Activated gamma-delta T cell treated with Interleukin-2 at 50 U/mL for 16 hours (primary cell): ENCODE measurements at places on chromosomes 11 and 22.

GRCh38 chr11:77560605-77561004, 29.1 kb upstream of the AQP11 start:
- DNase-seq, result no peak

DNA sequence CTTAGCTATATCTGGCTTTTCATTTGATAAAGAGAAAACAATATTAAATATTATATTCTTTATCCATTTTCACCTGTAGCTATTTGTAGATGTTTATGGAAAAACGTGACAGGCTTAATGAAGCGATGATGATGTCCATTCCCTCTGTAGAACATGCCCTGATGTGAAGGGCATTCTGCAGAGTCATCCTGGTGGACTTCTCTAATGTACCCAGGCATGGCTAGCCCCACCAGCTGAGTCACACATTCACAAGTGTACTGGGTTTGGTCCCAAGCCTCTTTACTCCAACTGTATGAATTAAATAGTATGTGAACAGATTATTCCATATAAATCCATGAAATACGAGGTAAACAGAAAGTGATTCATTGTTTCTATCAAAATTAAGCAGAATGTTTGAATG, 139.3 kb downstream of the CADM1 start:
- DNase-seq, result no peak

DNA sequence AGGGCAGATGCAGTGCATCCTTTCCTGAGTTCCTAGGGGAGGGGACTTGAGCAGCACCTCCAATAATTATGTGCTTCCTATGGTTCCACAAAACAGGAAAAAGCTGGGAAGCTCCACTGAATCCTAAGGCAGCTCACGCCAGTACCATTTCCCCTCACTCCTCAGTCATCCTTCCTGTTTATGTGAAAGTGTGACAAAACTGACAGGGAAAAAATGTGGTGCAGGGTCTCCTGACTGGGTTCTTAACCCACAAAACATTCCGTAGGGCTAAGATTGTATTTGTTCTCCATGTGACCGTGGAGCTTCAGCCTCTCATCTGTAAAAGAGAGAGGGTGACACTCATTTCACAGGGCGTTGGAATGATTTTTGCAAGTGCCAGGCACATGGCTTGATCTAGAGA, 12.2 kb upstream of the LYVE1 start:
- DNase-seq, result no peak

DNA sequence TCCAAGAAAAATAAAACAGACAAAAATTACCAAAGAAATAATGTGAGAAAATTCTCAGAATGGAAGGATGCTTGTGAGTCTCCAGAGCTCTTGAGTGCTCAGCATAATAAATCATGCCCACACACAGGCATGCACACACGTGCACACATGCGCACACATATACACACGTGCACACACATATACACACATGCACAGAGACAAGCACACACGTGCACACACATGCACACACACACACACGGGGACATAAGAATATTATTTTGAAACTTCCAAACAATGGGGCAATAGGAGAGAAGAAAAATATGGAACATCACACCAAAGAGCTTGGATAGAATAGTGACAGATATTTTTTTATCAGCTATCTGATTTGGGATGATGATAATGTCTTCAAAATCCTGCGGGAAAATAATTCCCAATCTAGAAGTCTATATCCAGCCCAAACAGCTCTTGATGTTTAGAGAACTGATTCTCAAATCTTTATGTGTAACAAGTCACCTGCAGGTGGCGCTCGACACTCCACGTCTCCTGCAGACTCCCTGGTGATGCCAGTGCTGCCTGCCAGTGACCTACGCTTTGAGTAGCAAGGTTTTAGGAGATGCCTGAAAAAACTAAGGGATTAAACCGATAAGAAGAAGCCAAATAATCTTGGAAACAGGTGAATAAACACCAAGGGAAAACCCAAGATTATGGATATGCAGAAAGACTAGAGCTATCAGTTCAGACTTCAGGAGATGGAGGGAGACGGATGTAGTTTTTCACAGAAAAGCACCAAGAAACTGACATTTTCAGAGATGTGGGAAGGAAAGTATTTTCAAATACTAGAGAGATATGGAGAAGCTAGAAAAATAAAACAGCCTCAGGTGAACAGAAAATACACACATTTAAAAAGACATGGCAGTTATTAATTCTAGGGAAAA, 743.6 kb downstream of the ETS1 start:
- peak; percentile 41 for DNase-seq

DNA sequence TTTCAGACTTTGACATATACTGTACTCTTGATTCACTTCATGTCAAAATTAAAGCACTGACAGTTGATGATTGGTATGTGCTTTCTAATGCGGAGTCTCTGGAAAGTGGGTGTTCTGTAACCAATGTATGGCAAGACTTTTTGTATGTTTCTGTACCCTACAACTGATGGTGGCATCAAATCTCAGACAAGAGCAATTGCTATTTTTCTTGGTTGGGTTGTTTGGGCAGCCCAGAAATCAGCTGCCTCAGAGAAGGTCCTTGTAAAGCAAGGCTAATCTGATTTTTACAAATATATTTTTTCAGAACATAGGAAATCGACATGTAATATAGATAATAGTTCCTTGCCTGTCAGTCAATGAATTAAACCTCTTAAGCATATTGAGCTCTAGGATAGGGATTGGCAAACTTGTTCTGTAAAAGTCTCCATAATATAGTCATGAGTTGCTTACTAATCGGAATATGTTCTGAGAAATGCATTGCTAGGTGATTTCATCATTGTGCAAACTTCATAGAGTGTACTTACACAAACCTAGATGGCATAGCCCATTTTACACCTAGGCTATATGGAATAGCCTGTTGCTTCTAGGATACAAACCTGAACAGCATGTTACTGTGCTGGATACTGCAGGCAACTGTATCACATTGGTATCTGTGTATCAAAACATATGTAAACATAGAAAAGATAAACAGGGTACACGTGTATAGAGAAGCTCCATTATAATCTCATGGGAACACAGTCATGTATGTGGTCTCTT, 10.2 kb upstream of the OOSP4A start:
- no peak for DNase-seq

DNA sequence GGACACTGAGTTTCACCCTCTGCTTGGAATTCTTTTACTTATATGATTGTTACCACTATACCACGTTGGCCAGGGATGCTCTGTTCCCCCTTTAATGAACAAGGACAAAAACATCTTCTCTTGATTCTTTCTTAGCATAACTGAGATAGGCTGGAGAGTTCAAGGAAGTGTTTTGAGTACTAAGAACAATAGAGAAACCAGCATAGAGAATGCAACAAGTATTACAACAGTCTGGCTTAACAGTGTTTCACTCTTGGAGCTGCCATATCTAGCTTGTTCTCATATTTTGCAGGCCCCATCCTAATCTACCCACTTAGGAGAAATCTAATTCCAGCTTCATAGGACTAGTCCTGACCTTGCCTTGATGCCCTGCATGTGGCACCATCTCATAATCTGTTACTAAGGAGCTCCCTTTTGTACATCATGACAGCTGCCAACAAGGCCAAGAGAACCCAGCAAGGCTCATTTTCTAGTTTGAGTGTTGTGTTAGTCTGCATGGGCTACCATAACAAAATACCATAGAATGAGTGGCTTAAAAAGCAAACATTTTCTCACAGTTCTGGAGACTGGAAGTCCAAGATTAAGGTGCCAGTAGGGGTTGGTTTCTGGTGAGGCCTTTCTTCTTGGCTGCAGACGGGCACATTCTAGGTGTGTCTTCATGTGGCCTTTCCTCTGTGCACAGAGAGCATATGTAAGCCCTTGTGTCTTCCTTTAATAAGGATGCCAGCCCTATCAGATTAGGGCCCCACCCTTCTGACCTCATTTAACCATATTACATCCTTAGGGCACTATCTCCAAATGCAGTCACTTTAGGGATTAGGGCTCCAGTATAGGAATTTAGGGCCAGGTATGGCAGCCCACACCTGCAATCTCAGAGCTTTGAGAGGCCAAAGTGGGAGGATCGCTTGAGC, 37.8 kb downstream of the PACS1 start:
- no peak for DNase-seq

DNA sequence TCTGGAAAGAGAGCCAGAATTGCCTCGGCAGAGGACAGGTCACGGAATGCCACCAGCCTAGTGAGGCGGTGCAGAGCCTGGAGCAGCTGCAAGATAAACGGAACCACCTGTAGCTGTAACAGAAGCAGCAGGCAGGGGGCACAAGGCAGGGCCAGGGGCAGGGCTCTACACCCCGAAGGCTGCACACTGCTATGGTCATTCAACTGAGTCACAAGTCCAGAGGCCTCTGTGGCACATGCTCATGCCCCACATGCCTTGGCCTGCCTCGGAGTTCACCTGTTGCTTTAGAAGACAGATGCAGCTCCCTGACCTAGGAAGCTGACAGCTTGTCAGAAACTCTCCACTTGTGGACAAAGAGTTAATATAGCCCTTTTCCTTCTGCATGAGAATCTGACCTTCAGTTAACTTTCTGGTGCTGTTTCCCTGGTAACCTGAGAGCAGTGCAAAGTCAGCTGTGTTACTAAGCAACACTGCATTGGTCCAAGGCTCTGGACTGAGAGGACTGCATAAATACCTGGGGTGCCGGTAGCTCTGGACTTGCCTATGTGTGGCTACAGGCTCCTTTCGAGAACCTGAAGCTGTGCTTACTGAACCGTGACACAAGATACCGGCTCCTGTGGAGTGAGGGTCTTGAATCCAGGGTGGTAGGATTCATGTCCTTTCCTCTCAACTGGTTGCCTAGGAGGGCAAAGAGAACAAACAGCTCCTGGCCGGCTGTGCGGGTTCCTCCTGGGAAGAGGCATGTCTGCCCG, 10.5 kb downstream of the COMMD9 start:
- DNase-seq, result no peak

- no peak for DNase-seq
Measured at GRCh38 chr11:32081129-32081641, 9.7 kb upstream of the RCN1 start.

DNA sequence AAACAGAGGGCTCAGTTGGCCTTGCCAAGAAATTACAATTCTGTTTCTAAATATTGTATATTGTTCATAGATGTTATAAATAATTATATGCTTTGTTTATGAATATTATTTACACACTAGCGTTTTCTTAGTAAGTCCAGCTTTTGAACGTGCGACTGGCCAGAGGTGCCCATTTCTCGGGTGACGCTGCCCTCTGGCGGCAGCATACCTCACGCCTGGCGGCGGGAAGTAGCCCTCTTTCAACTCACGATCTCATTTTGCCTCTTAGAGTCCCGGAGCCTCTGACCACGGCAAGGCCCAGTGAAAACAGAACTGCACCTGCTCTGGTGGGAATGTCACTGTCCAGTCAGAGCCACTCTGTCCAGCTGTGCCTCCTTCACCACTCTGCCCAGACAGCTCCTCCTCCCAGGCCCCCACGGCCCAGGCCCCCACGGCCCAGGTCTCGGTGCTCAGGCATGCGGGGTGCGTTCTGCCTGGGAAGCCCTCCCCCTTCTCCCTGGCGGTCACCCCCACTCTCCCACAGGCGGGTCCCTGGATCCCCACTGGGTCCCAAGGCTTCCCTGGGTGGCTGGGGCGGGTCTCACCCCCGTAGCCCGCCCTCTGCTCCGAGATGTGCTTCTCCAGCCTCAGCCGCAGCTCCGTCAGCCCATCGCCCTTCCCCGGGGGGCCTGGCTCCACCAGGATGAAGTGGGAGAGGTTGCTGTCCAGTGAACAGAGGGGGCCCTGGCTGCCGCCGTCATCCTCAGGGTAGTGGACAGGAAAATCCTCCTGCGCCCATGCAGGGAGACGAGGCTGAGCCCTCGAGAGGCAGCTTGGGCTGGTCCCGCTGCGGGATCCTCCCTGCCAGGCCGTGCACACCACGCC, 19.3 kb downstream of the TSSC4 start:
- peak; percentile 66 for DNase-seq

DNA sequence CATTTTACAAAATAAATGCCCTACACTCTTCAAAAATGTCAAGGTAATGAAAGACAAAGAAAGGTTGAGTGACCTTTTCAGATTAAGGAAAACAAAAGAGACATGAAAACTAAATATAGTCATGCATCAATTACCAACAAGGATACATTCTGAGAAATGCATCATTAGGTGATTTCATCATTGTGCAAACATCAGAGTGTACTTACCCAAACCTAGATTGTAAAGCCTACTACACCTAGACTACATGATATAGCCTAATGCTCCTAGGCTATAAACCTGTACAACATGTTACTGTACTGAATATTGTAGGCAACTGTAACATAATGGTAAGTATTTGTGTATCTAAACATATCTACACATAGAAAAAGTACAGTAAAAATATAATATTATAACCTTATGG, 26.7 kb downstream of the INTS4 start:
- DNase-seq, result no peak

DNA sequence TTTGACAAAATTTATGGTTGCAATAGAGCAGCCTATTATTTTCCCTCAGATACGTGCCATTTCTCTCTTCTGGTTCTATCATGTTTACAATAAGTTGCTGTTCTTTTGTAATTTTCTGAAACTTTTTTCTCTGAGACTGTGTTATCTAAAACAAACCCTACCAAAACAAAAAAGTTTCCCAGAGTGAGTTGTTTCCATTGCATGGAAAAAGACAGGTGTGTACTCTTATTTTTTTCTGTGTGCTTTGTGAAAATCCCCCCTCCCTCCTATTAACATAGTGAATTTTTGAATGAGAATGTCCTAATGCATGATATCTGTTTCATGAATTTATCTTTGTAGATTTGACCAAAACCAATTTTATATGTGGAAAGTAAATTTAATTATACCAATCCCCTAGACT, 137.6 kb downstream of the DDX10 start:
- no peak for DNase-seq

DNA sequence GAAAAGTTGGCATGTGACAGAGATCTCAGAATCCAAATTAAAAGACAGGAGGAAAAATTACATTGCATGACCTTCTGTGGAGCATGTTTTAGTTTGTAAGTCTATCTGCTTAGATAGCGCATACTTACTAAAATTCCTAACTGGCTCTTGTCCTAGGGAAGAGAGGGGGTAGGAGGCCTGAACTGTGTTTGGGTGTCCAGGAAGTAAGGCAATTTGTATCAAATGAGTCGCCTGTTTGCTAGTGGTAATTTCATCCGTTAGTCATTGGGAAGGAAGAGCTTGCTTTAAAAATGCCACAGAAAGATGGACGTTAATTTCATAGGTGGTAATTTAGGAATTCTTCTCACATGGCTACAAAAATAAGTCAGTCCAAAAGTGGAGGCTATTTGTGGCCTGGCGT, 18.5 kb downstream of the GRK3 start:
- DNase-seq, result no peak

- peak; percentile 55 for DNase-seq
Measured at GRCh38 chr22:37472418-37473006, 13.7 kb downstream of the MFNG start.

- DNase-seq, result peak; percentile 32
Measured at GRCh38 chr11:45847911-45848316, 639 bp downstream of the CRY2 start.

DNA sequence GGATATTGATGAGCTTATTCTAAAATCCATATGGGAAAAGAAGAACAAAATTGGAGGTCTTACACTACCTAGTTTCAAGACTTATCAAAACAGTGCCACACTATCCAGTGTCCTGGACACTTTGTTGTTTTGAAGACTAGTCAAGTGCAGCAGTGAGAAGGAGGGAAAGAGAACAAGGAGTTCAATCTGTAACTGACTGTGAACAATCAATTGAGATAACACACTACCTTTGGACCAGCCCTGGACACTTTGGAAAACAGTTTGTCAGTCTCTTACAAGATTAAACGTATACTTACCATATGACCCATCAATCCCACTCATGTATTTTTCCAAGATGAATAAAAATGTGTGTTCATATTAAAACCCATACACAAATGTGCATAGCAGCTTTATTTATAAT, 10.0 kb upstream of the CSTF3 start:
- no peak for DNase-seq
